Stimulated activated CD4-positive, alpha-beta T cell treated with anti-CD3 and anti-CD28 coated beads, TNF-alpha, amount 100 ng/mL, for 1 hour (primary cell): ENCODE measurements at places on chromosomes 1 and 21.

DNA sequence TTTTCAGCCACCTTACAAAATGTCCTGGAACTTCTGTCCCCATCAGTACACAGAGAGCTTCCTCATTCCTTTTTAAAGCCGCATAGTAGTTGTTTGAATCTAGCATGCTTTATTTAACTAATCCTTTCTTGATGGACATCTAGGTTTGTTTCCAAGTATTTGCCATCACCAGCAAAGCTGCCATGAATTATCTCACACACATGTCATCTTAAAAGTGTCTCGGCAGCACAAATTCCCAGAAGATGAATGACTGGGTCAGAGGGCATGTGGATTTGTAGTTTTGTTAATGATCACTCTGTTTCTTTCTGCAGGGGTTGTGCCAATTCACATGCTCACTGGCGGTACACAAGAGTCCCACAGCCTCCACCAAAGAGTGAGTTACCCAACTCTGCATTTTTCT is 68.3 kb downstream of the CLIC6 start:
- no peak for DNase-seq

DNA sequence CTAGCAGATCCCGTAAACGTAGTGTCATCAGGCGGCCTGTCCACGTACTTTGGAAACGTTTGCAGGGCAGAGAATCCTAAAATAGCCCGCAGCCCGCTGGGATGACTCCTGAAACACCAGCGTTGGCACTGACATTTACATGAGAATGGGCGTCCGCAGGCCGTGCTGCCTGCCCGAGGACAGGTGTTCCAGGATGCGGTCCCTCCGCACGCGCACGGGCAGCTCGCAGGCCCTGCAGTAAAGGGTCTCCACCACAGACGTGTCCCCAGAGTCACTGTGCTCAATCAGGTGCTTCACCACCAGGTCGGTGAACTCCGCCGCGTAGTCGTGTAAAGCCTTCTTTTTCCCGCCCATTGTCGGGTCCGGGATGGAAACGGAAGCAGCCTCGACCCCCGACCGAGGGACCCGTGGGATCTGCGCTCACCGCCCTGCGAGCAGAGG is 5.8 kb upstream of the CCDC27 start:
- DNase-seq: no peak

DNA sequence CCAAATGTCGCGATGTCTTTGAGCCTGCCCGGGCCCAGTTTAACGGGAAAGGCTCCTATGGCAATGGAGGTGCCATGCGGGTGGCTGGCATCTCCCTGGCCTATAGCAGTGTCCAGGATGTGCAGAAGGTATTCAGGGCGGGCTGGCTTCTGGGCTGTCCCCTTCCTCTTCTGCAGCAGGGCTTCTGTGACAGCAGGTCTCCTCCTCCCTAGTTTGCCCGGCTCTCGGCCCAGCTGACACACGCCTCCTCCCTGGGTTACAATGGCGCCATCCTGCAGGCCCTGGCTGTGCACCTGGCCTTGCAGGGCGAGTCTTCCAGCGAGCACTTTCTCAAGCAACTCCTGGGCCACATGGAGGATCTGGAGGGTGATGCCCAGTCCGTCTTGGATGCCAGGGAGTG is 3.0 kb downstream of the ADPRS start:
- no peak for DNase-seq

GRCh38 chr21:38170704-38171682 is 85.8 kb upstream of the KCNJ15 start:
- no peak for DNase-seq

DNA sequence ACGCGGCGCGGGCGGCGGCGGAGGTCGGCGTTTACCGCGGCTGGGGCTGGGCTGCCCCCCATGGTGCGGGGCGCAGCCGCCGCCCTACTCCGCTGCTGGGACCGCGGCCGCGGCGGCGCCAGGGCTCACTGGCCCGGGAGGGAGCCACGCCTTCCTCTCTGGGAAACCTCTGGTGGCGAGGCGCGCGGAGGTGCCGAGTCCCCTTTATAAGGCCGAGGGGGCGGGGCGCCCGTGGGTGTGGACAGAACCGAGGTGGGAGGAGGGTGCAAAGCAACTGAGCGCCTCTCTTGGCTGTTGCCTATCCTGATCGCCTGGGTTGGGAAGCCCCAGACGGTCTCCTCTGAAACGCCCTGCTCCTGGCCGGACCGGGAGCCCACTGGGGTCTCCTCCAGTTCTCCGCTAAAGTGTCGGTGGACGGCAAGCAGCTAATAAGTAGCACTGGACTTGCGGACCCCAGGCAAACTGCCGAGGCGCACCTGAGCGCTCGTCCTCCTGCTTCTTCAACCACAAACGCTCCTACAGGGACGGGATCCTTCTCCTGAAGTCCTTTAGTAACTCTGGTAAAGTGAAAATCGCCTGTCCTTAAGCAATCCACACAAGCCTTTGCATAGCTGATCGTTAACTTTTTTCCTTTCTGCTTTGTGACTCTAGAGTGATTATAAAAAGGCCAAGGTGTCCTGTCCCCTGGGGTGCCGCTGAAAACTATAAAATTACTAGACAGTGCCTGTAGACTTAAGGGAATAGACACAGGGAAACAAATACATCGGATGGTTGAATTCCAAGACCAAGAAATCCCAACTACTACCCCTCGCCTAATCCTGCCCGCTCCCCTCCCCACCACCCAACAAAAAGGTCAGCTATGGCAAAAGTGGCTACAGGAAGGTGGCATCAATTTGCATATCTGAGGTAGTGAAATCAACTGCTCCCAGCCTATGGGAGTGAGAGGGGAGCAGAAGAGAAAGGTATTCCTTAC is at the start of gene PTGER3:
Gene PTGER3 (minus strand): TSS at position 182 of the 973 bp plus-strand sequence. CDS start 239 bp downstream, outside the sequence.
- no peak for DNase-seq

DNA sequence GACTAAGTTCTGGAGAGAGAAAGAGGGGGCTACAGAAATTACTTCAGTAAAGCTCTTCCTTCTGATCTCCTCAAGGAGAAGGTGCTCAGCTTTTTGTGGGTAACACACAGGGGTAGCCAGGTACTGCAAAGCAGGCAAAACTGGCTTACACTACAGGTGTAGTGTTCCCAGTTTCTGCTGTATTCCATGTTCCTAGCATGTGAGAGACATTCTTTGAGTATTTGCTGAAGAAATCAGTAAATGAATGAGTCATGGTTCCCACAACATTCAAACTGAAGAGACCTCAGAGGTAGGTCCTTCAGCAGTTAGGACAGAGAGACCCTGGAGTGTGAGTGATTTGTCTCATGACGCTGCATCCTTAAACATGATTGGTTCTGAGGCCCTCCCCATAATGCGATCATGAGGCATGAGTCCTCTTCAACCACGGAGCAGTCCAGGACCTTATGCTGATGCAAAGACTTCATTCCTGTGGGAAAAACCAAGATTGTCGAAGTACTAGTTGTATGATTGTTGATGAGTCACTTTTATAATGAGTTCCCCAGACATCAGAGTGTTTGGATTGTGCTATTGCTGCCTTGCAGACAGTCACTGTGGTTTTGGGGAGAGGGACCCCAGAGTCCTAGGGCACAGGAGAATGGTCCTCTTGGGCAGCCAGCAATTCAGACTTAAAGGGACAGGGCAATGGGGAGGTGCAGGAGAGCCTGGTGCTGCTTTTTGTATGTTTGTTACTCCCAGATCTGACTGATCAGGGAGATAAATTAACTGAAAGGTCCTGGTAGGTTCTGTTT is 2.7 kb upstream of the OR10J4 start:
- DNase-seq: no peak

GRCh38 chr21:44354775-44355771 is 1.7 kb downstream of the TRPM2 start:
- no peak for DNase-seq

- no peak for DNase-seq
These were observed 54.2 kb downstream of the TMEM53 start for GRCh38 chr1:44620072-44620471.

- no peak for DNase-seq
These were observed 49.0 kb downstream of the LBR start for GRCh38 chr1:225378880-225379279.

- DNase-seq: no peak
These were observed 184.3 kb upstream of the LMO4 start for GRCh38 chr1:87144316-87144895.

DNA sequence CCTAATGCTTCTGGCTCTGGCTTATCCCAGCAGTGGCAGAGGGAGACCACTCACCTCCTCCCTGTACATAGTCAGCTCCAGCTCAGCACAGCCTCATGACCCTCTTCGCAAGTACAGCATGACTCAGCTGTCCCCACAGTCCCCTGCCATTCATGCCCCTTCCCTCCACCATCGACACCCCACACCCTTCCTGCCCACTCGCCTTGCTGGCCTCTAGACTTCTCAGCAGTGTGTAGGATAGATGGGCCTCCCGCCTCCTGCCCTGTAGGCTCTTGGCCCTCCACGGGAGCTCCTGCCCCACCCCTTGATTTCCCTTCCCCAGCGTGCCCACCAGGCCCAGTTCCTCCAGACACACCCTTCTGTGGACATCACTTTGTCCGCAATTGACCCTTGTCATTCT is 9.8 kb downstream of the NPR1 start:
- DNase-seq: no peak

DNA sequence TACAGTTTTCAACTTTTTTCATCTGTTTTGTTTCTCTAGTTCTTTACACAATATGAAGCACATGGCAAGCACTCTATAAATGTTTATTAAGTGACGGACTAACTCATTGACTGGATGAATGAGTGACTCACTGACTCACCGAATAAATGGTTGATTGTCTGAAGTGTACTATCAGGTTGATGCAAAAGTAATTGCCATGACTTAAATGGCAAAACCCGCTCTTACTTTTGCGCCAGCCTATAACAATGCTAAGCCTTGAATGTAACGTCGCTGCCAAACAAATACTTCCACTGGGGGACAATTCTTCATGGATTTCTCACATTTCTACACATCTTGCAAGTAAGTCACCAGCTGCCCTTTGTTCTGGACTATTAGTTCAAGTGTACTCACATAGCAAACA is 109.0 kb upstream of the KCTD3 start:
- DNase-seq: no peak

GRCh38 chr21:35282944-35283343 is 233.8 kb upstream of the RUNX1 start:
- DNase-seq: no peak

DNA sequence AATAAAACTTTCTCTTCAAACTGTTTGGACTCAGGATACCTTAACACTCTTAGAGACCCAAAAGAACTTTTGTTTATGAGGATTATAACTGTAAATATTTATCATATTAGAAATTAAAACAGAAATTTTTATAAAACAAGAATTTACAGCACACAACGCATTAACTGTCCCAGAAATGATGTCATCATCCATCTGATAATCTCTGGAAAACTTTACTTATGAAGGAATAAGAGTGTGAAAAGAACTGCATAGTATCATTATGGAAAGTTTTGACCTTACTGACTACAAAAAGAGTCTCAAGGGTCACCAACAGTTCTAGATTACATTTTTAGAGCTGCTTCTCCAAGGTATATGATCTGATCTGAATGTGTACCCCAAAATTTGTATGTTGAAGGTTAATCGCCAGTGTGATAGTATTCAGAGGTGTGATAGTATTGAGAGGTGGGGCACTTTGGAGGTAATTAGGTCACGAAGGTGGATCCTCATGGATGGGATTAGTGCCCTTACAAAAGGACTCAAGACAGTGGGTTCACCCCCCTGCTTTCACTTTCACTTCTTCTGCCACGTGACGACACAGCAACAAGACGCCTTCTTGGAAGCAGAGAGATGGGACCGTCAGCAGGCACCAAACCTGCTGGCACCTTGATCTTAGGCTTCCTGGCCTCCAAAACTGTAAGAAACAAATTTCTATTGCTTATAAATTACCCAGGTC is 95.7 kb upstream of the NR5A2 start:
- DNase-seq: no peak

DNA sequence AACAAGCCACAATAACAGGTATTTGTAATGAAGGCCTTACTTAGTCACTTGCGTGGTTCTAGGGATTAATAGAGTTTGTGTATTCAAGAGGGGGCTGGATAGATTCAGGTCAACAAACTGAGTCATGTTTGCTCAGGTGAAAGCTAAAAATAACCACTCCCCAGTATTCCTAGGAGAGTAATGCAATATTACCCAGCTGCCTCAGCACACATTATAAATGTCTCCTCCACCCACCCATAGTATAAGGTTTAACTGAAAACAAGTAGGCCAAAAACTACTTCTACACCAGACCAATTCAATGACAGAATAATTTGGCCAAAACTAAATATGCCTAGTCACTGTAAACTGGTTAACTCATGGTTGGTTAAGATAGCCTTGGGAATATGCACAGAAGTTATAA is 34.4 kb downstream of the WLS start:
- no peak for DNase-seq

DNA sequence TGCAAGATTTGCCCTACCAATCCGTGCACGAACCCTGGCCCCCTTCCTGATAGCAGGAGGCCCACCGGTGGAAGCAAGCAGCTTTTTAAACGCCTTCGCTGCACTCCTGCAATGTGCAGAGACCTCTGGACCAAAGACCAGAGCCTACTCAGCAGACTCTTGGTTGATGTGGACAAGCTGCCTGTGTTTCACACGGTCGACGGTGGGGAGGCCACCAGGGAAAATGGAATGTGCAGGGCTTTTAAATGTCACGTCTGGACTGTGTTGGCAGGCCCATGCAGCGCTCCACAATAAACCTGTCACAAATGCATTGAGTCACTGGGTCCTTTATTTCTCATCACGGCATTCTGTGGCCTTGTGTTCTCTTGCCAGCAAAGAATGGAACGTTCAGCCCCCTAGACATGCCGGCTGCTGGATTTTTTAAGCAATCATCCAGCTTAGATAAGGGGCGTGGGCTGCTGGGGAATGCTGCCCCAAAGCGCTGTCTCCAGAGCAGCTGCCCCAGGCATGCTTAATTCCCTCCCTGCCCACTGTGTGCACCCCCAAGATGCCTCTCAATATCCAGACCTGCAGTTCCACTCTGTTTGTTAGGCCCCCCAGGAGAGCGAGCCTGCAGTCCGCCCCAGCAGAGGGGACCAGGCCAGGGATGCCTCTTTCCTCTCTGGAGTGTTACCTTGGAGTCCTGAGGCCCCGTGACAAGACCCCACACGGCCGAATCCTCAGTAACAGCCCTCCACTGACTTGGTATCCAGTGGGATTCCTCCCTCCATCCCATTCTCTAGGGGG is 71.3 kb downstream of the ATP5PO start:
- DNase-seq: no peak

DNA sequence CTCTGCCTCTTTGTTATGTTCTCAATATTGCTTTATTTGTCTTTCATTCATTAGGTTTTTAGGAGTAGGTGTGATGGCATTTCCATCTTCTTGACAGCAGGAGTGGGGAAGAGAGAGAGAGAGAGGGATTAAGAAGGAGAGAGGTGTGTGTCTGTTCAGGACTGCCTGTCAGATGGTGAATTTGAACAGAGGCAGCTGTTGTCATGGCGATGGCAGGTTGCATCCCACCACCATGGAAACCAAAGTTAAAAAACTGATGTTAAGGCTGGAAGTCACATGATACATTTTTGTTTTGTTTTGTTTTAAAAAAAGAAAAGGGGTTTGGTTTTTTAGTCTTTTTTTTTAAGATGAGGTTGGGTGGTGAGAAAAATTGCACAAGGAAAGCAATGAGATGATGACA is 18.3 kb downstream of the CACNA1E start:
- no peak for DNase-seq

GRCh38 chr1:168454211-168454815 is 89.5 kb downstream of the XCL2 start:
- DNase-seq: no peak
